ENCODE measurements at places on chromosomes 5 and 9. TPM values are rescaled to one million over a fixed set of nuclear protein-coding genes. Genes with fewer than 3 reads are reported as not detected.

The PFN3 gene
- total RNA-seq: not detected

The IL9 gene
- not detected for total RNA-seq

The TLE4 gene
- total RNA-seq: 38.4 TPM

The ADGRD2 gene
- not detected for total RNA-seq

The RASGEF1C gene
- total RNA-seq: not detected

The CDC25C gene
- 19.0 TPM for total RNA-seq

The TMEM252 gene
- not detected for total RNA-seq

DNA sequence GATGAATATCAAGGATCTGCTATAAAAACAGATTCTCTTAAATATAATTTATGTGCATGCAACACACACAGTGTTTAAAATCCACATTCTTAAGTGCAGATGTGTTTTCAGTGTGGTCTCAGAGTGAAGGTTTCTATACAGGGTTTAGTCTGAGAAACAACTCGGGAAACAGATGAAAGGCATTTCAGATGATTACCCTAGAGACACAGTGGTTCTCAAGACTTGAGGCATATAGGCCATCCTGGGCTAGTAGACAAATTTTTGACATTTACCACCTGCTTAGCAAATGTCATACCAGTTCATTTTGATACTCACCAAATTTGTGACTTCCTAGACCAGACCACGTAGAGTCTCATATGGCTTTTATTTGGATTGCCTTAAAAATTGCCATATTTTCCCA is 216.5 kb downstream of the ARL15 start:
- no peak overlapping the region for H3K27ac ChIP-seq
- H3K36me3 ChIP-seq: no peaks in the 10 kb centered on the region
- H3K4me3 ChIP-seq: no peak overlapping the region
- no peaks in the 10 kb centered on the region for H3K4me1 ChIP-seq

DNA sequence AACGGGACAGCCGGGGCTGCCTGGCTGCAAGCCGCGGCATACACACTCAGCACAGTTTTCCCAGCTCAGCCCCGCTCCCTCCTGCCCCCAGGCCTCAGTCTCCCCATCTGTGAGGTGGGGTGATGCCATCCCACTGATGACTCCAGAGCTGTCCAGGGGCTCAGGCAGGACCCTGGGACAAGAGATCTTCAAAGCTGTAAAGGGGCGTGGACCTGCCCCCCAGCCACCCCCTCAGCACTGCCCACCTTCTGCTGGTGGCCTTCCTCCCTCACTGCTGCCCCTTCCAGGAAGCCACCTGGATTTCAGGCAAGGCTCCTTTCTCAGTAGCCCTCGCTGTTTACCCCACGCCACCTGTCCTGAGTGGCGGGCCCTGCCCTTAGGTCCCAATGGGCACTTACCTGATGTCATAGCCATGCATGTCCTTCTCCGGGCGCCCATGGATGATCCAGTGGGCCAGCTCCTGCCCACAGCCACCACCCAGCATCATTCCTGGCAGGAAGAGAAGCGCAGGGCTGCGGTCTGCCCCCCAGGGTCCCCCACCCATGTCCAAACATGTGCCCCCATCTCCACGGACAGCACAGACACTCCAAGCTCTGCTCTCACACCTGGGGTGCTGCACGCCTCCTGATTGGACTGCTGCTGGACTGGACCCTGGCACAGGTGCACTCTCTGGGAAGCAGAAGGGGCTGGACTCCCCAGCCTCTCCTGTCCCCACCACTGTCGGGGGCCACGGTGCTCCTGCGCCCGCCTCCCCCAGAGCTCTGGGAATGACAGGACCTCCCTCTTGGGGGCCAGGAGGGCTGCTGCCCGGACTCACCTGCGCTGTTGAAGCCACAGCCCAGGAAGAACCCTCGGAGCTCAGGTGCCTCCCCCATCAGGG is 25.7 kb downstream of the SARDH start:
- no peaks in the 10 kb centered on the region for H3K36me3 ChIP-seq
- no peak overlapping the region for H3K27ac ChIP-seq
- no peaks in the 10 kb centered on the region for H3K27me3 ChIP-seq
- no peak overlapping the region for H3K4me3 ChIP-seq
- H3K4me1 ChIP-seq: peaks cover 8% of the 10 kb centered on the region

- H3K27ac ChIP-seq: no peak overlapping the region
- no peaks in the 10 kb centered on the region for H3K27me3 ChIP-seq
- H3K4me1 ChIP-seq: no peaks in the 10 kb centered on the region
Observed at GRCh38 chr5:51889703-51890102, 506.5 kb downstream of the ISL1 start.

DNA sequence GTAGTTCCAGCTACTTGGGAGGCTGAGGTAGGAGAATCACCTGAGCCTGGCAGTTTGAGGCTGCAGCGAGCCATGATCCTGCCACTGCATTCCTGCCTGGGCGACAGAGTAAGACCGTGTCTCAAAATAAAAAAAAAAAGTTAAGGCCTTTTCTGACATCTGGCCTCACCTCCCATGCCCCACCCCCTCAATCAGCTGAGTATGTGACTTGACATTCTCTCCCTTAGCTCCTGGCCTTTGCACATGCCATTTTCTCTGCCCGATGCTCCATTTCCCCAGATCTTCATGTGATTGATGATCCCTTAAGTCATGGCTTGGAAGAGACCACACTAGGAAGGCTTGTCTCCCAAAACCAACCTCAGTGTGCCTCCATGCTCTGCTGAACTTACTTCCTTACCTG is 17.7 kb upstream of the TCOF1 start:
- no peaks in the 10 kb centered on the region for H3K27me3 ChIP-seq
- DNase-seq: no peak
- no peaks in the 10 kb centered on the region for H3K36me3 ChIP-seq
- H3K27ac ChIP-seq: no peak overlapping the region

- no peak within 1 kb of the TSS for H3K4me3 ChIP-seq
- H3K27ac ChIP-seq: no peak within 1 kb of the TSS
- peaks cover 37% of the 10 kb centered on the region for H3K27me3 ChIP-seq
- no peak for DNase-seq
Observed at GRCh38 chr9:131008909-131009618, at the start of gene LAMC3. Gene LAMC3, plus strand, starts transcription at chr9:131009174. Its CDS starts 41 bp downstream, at chr9:131009215.

- peaks cover 16% of the 10 kb centered on the region for H3K4me1 ChIP-seq
- H3K27ac ChIP-seq: no peak overlapping the region
- no peak for DNase-seq
- H3K36me3 ChIP-seq: peaks cover 5% of the 10 kb centered on the region
Observed at GRCh38 chr9:77879437-77879943, 152.1 kb downstream of the GNAQ start.

GRCh38 chr5:90495146-90495545 is 20.5 kb downstream of the POLR3G start:
- no peaks in the 10 kb centered on the region for H3K27me3 ChIP-seq
- no peaks in the 10 kb centered on the region for H3K4me1 ChIP-seq
- H3K4me3 ChIP-seq: no peak overlapping the region
- no peak for DNase-seq

GRCh38 chr5:72063219-72063819 is 44.0 kb upstream of the MAP1B start:
- H3K27me3 ChIP-seq: peaks cover 8% of the 10 kb centered on the region
- no peaks in the 10 kb centered on the region for H3K36me3 ChIP-seq
- H3K4me3 ChIP-seq: no peak overlapping the region

DNA sequence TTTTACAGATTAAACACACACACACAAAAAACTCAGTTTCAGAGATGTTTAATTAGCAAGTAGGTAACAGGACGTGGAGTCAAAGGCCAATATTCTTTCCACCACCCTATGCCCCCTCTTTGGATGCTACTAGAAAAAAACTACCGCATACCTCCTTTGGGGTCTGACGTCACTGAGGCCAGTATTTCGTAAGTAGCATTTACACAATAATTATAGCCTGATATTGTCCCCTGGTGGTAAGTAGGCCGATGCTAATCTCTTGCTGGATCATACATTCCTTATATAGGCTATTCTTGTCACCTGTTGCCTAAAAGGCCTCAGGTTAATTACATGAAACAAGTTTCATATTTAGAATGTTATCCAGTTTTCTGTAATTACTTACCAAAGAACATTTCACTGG is 21.0 kb upstream of the SMARCA2 start:
- H3K4me1 ChIP-seq: no peaks in the 10 kb centered on the region
- no peak overlapping the region for H3K27ac ChIP-seq
- no peaks in the 10 kb centered on the region for H3K36me3 ChIP-seq
- H3K27me3 ChIP-seq: peaks cover 5% of the 10 kb centered on the region
- DNase-seq: no peak
- H3K4me3 ChIP-seq: no peak overlapping the region

- no peak for DNase-seq
- H3K27me3 ChIP-seq: peaks cover 41% of the 10 kb centered on the region
- no peak overlapping the region for H3K4me3 ChIP-seq
- H3K36me3 ChIP-seq: no peaks in the 10 kb centered on the region
Observed at GRCh38 chr9:111040494-111040893, 2.2 kb upstream of the LPAR1 start.

DNA sequence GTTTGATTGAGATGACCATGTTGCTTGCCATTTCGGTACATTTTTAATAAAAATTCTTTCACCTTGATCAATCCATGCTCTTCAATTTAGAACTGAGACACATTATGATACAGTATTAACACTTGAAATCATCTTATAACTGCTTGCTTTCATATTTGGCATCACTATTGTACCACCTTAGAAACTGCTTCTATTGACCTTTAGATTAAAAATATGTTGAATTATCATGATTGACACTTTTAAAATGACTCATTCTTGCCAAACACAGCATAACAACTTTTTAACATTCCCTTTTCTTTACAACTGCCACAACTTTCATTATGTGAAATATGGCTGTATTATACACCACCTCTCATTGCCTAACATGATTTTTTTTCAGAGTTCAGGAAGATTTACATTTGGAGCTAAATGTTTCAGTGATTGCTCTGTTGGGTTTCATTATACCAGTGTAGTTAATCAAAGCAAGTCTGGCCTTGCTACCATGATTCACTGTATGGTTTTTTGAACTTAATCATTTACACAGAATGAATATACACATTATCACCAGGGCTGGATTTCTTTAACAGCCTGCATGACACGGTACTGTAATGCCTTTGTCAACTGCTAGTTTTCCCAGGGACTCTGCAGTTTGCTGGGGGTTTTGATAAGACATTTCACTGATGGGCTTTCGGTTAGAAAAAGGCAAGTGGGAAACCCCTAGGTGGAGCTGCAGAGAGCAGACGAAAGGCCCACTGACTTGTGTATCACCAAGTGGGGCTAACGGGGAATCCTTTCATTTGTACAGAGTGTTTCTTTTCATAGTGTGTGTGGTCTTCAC is 93.6 kb upstream of the TLE4 start:
- no peak for DNase-seq
- no peaks in the 10 kb centered on the region for H3K27me3 ChIP-seq
- H3K27ac ChIP-seq: no peak overlapping the region
- no peaks in the 10 kb centered on the region for H3K36me3 ChIP-seq
- peaks cover 5% of the 10 kb centered on the region for H3K4me1 ChIP-seq

DNA sequence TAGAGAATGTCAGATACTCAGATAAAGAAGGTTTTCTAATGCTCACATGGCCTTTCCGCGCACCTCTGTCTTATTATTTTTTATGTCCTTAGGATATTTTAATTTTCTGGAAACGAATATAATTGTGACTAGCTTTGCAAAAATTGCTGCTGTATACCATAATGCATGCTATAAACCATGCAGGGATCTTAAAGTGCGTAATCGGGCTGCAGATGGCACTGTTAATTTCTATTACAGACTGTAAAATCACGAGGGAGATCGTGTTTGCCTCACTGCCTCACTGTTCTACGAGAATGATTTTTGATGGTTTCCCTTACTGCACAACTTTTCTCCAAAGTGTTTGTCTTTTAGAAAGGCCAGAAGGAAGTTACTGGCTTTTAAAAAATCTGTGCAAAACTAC is 356.1 kb downstream of the TUSC1 start:
- H3K4me3 ChIP-seq: no peak overlapping the region
- no peaks in the 10 kb centered on the region for H3K27me3 ChIP-seq
- H3K36me3 ChIP-seq: no peaks in the 10 kb centered on the region
- no peaks in the 10 kb centered on the region for H3K4me1 ChIP-seq

DNA sequence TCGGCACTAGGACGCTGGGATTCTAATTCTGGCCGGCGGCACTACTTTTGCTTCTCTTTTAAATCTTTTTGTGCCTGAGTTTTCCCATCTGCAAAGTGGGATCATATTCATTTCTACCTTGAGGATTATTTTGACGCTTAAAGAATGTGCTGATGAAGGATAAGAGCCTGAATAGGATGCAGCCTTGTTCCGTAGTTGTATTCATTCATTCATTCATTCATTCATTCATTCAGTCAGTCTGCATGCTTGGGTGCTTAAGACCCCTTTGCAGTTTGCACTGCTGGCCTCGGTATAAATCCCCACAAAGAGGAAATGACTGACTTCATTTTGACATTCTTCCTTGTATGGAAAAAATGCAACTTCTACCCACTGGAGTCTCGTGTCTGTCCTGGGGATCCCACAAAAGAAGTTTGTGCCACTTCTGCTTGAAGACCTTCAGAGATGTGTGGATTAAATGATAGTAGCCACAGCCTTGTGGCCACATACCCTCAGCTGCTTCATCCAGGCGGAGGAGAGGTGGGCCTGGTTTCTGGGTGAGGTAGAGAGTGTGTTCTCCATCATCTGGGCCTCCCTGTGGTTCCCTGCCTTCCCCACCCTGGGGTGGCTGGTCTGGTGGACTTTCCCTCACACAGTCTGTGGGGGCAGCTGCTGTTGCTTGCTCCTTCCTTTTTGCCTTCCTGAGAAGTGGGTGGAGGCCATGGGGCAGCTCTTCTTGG is 62.6 kb downstream of the PPARGC1B start:
- DNase-seq: no peak
- no peak overlapping the region for H3K4me3 ChIP-seq
- H3K27ac ChIP-seq: no peak overlapping the region
- H3K27me3 ChIP-seq: no peaks in the 10 kb centered on the region
- no peaks in the 10 kb centered on the region for H3K36me3 ChIP-seq

DNA sequence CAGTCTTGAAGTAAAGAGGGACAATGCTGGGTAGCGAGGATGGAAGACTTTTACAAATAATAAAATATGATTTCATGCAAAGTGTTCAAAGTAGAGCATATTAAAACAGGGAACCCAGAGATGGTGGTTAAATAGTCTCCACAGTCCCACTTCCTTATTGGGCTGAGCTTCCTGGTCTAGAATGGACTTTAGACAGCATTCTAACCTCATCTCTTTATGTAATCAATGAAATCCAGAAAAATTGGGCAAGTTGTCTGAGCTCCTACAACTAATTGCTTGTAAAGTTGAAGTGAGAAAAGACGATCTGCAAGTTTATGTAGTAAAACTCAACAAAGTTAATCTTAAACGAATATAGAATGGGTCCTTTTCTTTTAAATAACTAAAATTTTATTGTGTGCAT is 328.9 kb downstream of the PJA2 start:
- H3K27ac ChIP-seq: no peak overlapping the region
- H3K27me3 ChIP-seq: no peaks in the 10 kb centered on the region
- no peaks in the 10 kb centered on the region for H3K36me3 ChIP-seq
- no peak for DNase-seq
- H3K4me1 ChIP-seq: no peaks in the 10 kb centered on the region
- H3K4me3 ChIP-seq: no peak overlapping the region

- H3K27me3 ChIP-seq: peaks cover 15% of the 10 kb centered on the region
- DNase-seq: no peak
Observed at GRCh38 chr5:112576298-112576925, 157.3 kb upstream of the EPB41L4A start.
